A549 treated with RU486 at 1 μM for 4 hours (cell line): ENCODE measurements at places on chromosomes 3 and 15. TPM values are rescaled to one million over a fixed set of nuclear protein-coding genes. Genes with fewer than 3 reads are reported as not detected.

Gene TM6SF1
- 0.19 to 0.31 TPM (median 0.28 TPM) in 3 of 5 replicates, not detected in the others for total RNA-seq

Gene BSN
- total RNA-seq: 0.08 to 0.20 TPM (median 0.15 TPM) in 5 replicates

Gene TAGLN3
- 0.46 TPM in 1 of 5 replicates, not detected in the others for total RNA-seq

Gene HTR3E
- not detected in 5 replicates for total RNA-seq

Gene STXBP5L
- total RNA-seq: not detected in 5 replicates

Gene LRRN1
- total RNA-seq: not detected in 5 replicates

Gene WDR49
- not detected in 5 replicates for total RNA-seq

Gene MYZAP
- total RNA-seq: 0.66 to 1.7 TPM (median 1.5 TPM) in 5 replicates

Gene ZNF502
- total RNA-seq: 1.3 to 2.2 TPM (median 1.4 TPM) in 5 replicates

Gene PPM1L
- 0.34 to 0.59 TPM (median 0.48 TPM) in 5 replicates for total RNA-seq

Gene NDN
- total RNA-seq: 0.09 to 0.11 TPM in 2 of 5 replicates, not detected in the others
